T-helper 2 cell (primary cell): ENCODE measurements at places on chromosomes 1 and 21.

DNA sequence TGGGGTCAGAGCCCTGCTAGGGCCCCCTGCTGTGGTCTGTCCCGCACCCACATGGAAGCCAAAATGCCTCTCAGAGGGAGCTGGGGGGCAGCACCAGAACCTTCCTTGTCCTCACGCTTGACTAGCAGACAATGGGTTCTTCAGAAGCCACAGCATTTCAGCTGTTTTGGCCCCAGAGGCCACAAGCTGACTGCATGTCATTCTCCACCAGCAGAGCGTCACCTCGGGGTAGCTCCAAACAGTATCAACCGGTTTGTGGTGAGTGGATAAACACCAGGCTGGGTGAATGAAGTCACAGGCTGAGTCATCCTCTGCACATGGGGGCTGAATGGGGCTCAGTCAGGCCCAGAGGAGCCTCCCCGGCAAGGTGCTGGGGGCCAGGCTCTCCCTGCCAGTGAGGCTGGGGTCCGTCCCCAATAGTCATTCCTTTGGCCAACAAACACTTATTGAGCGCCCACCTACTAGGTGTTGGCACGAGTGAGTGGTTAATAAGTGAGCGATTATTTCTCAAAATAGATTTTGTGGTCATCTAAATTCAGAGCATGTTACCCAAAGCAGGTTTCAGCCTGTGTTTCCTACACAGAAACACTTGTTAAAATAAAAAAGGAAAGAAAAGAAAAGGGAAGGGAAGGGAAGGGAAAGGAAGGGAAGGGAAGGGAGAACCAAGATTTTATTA is 9.1 kb downstream of the OLIG1 start:
- no peak for DNase-seq

GRCh38 chr1:100968621-100969020 is 57.0 kb downstream of the DPH5 start:
- DNase-seq: no peak

GRCh38 chr1:18414872-18415447 is 65.8 kb upstream of the KLHDC7A start:
- no peak for DNase-seq

GRCh38 chr21:43984905-43985689 is 27.0 kb upstream of the TRAPPC10 start:
- no peak for DNase-seq

- DNase-seq: no peak
These were observed 518.4 kb upstream of the CAMK1G start for GRCh38 chr1:209064850-209065706.

DNA sequence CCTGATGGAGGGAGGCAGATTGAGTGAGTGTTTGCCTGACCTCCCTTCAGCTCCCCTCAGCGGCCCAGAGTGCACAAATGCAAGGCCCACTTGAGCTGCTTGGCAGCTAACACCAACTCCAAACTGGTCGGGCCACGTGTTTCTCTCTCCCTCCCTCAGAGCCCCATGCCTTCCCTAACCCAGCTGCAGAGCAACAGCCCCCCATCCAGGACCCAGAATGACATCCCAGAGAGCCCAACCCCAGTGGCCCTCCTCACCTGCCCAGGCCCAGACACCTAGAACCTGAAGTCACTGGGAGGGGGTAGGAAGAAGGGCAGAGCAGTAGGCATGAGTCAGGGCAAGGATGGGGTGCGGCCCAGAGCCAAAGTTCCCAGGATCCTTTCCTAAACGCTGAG is 789 bp upstream of the S100A14 start:
- DNase-seq: no peak

DNA sequence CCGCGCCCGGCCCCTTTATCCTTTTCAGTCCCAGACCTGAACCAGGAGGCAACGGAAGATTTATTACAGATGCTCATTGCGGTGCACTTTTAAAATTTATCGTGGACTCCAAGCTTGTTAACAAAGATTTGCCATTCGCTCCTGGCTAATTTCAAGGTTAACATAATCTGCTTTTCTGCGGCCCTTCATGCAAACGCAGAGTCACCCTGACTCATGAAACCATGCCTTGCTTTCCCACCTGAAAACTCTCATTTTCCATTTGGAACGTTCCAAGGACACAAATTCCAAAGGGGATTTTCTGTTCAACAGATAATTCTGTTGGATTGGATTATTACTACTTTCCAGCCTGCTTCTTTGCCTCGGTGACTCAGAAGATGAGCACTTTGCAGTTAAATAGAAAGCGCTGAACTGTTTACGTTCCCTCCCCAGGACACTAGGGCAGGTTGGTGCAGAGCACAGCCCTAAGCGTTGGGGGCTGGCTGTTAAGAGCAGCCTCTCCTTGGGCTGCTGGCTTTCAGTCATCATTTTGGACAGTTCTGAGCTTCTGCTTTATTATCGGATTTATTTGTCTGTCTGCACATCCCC is 51.1 kb downstream of the CD247 start:
- no peak for DNase-seq

- DNase-seq: no peak
These were observed 35.2 kb downstream of the RGL1 start for GRCh38 chr1:183840140-183840539.

- DNase-seq: no peak
These were observed 13.0 kb upstream of the BATF3 start for GRCh38 chr1:212712451-212713303.

GRCh38 chr1:6581561-6582305 is 1.9 kb downstream of the ZBTB48 start:
- DNase-seq: no peak

DNA sequence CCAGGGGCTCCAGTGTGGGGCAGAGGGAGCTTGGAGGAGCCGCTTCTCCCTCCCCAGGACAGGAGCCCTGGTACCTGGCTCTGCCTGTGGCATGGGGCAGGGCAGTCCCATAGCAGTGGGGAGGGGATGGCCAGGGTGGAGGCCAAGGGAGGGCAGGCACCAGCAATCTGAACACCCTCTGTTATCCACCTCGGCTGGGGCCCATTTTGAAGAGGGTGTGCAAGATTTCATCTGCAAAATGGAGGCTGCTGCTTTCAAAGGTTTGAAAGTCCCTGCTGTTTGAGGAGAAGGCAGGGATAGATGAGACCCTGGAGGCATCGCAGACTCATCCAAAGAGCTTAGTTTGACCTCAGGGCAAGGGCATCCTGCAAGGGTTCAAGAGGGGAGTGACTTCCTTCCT is 15.2 kb upstream of the TMPRSS2 start:
- DNase-seq: no peak

- DNase-seq: no peak
These were observed 50.0 kb downstream of the CACHD1 start for GRCh38 chr1:64519901-64520300.

DNA sequence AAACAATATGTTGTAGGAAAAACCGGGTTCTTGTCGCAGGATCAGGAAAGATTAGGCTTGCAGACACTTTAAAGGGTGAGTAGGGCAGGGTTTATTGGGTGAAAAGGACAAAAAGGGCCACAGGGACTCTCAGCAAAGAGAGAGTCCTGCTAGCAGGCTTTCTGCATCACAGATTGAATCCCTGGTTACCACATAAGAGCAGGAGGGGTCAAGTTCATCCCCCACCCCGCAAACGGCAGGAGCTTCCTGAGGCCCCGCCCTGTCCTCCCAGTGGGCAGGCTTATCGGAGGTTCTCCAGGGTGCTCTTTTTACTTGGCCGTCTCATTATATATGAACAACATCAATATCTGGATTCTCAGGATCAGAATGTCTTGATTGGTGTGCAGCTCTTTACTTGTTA is 47.7 kb downstream of the SYCP1 start:
- no peak for DNase-seq

GRCh38 chr21:22346576-22346975 is 1348.4 kb downstream of the NCAM2 start:
- no peak for DNase-seq

DNA sequence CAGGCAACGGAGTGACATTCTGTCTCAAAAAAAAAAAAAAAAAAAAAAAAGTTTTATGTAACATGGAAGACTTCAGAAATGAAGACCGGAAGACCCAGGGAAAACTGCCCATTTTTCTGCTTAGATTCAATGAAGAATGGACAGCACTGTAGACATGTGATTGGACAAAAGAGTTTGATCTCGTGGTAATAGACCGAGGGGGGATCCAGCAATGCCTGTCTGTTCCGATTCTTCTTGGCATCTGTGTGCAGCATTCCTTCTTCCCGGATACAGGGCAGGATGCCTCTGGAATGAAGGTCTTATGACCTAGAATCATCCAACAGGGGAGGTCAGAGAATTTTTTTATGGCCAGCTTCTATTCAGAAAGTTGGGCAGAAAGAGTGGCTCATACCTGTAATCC is 5.6 kb upstream of the LYST start:
- DNase-seq: no peak

GRCh38 chr1:190196020-190196419 is 281.6 kb downstream of the BRINP3 start:
- no peak for DNase-seq

- peak; percentile 89 for DNase-seq
These were observed 7.6 kb downstream of the LAPTM5 start for GRCh38 chr1:30749691-30750583.

DNA sequence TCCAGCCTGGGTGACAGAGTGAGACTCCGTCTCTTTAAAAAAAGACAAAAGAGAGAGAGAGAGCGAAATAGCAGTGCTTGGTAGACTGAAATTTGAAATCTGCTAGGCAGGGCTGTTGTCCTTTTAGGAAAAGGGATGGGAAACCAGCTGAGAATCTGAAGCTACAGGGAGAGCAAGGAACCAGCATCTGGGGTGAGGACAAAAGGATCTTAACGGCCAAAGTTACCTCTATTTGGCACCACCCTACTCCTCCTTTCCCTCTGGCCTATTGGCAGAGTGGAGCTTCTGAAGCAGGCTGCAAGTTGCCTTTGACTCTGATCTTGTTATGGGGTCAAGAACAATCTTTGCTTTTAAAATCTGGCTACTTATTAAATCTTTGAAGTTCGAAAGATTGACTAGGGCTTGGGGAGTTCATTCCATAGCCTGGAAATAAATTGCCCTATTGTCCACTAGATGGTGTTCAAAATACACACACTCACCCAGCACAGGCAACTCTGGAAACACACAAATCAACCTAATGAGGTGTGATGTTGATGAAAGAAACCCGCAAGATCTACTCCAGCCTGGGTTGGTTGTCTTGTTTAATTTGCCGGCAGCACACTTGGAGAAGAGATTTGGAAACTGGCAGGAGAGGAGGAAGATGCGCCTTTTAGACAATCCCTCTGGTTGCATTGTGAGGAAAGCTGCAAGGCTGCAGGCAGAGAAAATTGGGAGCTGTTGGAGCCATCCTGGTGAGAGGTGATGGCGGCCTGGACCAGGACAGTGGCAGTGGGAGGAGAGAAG is 16.5 kb upstream of the PARP1 start:
- DNase-seq: no peak

DNA sequence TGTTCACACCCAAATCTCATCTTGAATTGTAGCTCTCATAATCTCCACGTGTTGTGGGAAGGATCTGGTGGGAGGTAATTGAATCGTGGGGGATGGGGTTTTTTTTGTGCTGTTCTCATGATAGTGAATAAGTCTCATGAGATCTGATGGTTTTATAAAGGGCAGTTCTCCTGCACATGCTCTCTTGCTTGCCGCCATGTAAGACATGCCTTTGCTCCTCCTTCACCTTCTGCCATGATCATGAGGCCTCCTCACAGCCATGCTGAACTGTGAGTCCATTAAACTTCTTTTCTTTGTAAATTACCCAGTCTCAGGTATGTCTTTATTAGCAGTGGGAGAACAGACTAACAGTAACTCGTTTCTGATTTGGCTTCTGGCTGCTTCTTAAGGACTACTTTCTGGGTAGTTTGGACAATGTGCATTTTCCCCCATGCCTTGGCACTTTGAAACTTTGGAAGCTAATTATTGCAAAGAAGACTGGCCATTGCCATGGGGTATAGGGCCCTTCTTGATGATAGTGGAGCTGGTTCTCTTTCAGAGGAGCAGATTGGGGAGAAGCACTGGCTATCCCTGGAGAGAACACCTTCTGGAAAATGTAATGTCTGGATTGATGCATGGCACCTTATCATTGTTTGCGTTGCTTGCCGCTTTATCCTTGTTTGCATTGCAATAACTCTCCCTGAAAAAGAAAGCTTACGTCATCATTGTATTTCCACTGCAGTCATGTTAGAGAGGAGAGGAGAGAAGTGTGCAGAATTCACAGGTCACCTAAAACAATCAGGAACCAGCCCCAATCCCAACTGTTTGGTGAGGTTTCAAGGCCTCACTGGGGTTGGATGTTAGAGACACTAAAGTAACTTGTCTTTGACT is 5.9 kb downstream of the CNIH3 start:
- DNase-seq: no peak

GRCh38 chr1:21244154-21244553 is 46.1 kb downstream of the ECE1 start:
- DNase-seq: no peak

- DNase-seq: no peak
These were observed 675.5 kb upstream of the CXADR start for GRCh38 chr21:16837321-16837720.

DNA sequence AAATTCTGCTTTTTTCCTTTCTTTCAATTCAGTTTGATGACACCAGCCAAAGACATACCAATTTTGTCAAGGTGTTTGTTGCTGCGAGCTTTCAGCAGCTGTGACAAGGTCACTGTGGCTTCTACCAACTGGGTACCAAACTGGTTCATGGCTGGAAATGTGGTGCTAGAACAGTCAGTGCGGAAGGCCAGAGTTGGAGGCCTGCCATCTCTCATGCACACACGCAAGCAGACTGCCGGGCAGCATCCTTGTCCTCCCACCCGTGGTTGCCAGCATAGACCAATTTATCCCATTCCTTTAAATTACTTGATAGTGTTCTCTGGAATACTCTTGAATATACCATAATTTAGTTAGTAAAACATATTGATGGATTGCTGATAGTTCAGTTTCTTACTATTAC is 79.9 kb upstream of the GPR52 start:
- DNase-seq: no peak
